Activated CD8-positive, alpha-beta memory T cell treated with anti-CD3 and anti-CD28 coated beads for 1 hour (primary cell): ENCODE measurements at places on chromosomes 16 and 17.

GRCh38 chr16:17590711-17591654 is 120.2 kb upstream of the XYLT1 start:
- DNase-seq: no peak

GRCh38 chr17:9900044-9900594 is 5.0 kb downstream of the RCVRN start:
- no peak for DNase-seq

GRCh38 chr17:63538693-63539595 is 11.3 kb upstream of the DCAF7 start:
- DNase-seq: no peak

- no peak for DNase-seq
Measured at GRCh38 chr17:4082136-4082924, 60.5 kb downstream of the ZZEF1 start.

DNA sequence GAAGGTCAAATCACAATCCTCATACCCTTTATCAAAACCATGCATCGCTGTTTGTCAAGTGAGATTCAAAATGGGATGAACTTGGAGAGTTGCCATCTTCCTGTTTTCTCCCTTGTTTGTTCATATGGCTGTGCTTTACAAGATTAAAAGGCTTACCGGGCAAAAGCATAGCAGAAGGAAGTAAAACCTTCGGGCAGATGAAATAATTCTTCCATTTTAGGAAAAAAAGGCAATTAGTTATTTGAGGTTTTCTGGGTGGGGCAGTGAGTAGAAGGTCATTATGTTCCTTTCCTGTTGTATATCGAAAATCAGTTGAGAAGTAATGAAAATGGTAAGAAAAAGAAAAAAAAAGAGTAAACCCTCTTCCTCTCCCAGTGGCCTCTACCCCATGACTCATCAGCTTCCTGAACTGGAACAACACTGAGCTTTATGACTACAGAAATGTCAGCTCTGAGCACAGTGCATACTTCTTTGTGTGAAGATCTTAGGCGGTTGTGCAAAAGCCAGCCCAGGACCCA is 369.2 kb downstream of the CDH13 start:
- DNase-seq: no peak

DNA sequence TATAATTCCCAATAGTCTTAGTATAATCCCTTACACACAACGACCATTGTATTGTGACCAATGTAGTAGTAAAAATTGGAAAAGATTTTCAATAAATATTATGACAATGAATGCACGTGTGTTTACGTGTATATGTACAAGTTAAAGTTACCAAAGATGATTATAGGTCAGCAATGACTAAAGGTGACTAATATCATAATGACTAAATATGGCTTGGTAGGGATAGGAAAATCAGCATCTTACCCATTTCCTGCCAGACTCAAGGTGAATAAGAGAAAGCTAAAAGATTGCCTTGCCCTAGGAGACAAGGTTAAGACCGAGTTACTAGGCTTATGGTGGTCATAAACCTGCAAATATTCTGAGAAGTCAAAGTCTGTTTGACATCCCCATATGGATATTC is 34.4 kb downstream of the CPD start:
- DNase-seq: no peak

DNA sequence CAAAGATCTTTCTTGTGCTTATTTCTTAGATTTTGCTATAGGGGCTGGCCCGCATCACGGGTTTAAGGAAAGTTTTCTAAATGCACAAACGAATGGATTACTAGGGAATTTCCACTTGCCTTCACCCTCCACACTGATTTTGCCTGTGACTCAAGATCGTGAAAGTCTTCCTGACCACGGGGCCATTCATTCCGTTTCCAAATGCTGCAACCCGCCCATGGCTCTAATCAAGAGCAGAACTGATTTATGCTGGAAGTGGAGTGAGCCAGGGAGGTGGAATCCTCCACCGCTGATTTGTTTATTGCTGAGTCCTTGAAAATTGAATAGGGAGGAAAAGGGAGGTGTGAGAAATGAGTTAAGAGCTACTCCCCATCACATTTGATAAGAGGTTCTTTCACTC is 52.4 kb downstream of the CA10 start:
- DNase-seq: no peak

- DNase-seq: no peak
Measured at GRCh38 chr16:88478889-88479792, 26.1 kb downstream of the ZFPM1 start.
